ENCODE measurements at places on chromosomes 2 and 18.

- no peak for DNase-seq
These were observed 409.5 kb upstream of the POU3F3 start for GRCh38 chr2:104444392-104444791.

DNA sequence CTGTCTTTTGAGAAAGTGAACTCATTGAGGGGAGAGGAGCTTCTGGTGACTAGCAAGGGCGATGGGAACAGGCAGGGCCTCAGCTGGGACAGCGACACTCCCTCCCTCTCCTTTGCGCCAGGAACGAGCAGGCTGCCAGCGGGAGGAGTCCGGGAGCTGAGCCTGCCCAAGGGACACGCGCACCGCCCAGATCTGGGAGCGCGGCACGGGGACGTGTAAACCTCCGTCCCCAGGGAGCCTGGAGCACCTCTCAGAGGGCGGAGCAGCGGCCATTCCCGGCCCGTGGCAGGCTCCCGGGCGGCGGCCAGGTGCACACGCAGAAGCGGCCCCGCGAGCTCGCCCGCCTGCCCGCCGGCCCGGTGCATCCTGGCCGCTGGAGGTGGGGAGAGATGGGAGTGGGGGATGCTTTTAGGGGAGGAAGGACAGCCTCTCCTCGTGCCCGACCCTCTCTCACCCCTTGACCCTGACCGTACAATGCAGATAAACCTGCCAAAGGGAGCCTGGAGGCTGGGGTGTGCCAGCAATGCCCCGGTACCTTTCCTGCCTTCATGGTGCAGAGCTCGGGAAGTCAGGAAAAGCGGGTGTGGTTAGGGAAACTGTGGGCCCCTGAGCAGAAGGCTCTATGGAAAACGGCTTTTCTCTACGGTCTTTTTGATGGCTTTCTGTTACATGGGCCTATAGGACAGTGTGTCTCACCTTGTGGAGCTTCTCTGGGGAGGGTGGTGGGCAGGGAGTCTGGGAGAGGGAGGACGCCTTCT lies 2.2 kb downstream of the AQP4 start:
- no peak for DNase-seq

GRCh38 chr2:179049546-179050311 lies at the start of gene CCDC141:
Gene CCDC141 (minus strand): TSS chr2:179050137. CDS start chr2:179049941, 196 bp downstream.
- no peak for DNase-seq

- no peak for DNase-seq
These were observed 29.0 kb upstream of the SLC35F6 start for GRCh38 chr2:26735097-26735496.

DNA sequence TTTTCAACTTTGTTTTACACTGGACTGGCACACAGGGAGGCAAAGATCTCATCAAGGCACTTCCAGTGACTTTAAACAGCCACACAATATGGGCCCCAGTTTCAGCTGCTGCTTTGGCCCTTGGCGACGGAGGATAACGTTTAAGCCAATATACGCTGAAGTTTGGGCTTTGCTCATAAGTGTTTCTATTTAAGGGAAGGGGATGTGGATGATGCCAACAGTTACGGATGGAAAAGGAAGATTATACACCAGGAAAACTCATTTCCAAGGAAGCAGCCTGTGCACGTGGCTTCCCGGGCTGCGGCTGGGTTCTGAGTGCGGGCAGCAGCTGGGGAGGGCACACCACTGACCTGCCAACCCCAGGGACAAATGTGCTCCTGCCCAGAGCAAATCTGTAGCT lies 151.1 kb downstream of the SH3BP4 start:
- DNase-seq = no peak

- DNase-seq = no peak
These were observed 123.2 kb downstream of the CABYR start for GRCh38 chr18:24262087-24262486.

GRCh38 chr2:195055996-195056395 lies 601.0 kb upstream of the SLC39A10 start:
- no peak for DNase-seq

DNA sequence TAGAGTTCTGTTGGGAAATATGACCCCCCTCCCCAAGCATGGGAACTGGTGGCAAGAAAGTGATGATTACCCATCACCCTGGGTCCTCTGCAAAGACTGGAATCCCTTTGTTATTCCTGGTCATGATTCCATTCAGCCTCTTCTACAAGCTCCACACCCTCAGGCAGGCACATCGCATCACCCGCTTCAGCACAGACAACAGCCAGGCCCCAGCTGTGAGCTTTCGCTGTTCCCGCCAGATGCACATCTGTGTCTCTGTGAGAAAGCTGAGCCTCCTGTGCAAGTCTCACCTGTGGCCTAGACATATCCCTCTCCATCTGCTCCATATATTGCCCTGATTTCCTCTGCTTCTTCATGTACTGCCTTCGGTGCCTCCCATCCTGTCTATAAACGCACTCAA lies 368.0 kb upstream of the RAB6C start:
- DNase-seq = no peak

GRCh38 chr18:76505614-76506013 lies 10.6 kb upstream of the ZNF516 start:
- DNase-seq = no peak

DNA sequence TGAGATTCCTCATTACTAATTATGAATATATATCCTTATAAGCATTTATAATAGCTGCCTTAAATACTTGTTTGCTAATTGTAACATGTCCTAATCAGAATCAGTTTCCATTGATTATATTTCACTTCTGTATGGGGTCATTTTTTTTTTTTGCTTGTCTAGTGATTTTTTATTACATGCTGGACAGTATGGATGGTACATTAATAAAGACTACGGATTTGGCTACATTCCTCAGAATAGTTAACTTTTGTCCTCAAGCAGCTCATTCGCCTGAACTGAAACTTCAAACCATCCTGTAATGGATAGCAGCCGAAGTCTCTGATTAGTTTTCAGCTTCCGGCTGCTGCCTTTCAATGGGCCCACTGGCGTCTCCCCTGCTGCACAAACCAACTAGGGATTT lies 11.7 kb downstream of the TGIF1 start:
- DNase-seq = no peak

DNA sequence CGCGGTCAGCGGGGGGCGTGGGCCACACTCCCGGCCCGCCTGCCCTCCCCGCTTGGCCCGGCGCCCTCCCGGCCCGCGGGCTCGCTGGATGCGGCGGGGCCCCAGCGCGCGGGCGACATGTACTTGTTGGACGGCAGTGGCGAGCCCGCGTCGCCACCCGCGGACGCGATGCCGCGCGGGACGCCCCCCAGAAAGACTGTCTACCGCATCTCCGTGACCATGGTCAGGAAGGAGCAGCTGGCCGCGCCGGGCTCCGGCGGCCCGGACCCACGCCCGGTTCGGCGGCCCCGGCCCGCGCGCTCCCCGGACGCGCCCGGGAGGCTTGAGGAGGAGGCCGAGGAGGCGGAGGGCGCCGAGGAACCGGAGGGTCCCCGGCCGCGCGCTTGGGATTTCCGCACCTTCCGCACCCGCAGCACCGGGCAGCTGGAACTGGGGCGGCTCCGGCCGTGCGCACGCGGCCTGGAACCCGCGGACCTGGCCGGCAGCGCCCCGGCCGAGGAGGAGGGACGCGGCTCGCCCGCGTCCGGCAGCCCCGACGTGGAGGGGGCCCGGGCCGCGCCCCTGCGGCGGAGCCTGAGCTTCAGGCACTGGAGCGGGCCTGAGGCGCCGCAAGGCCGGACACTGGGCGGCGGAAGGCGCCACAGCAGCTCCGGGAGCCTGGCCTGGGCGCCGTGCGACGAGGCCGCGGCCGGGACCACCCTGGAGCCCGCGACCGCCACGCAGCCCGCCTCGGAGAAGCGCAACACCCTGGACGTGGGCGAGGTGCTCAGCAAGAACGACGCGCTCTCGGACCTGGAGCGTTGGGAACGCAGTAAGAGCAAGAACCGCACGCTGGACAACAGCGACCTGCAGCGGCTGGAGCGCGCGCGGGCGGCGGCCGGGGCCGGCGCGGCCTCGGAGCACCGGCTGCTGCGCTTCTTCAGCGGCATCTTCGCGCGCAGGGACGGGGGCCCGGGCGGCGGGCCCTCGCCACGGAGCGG lies 176.4 kb downstream of the AGAP1 start:
- DNase-seq = no peak

- DNase-seq = no peak
These were observed 98.7 kb downstream of the PLA2R1 start for GRCh38 chr2:159963700-159964099.

GRCh38 chr2:196464311-196464710 lies 175.2 kb upstream of the CCDC150 start:
- no peak for DNase-seq

DNA sequence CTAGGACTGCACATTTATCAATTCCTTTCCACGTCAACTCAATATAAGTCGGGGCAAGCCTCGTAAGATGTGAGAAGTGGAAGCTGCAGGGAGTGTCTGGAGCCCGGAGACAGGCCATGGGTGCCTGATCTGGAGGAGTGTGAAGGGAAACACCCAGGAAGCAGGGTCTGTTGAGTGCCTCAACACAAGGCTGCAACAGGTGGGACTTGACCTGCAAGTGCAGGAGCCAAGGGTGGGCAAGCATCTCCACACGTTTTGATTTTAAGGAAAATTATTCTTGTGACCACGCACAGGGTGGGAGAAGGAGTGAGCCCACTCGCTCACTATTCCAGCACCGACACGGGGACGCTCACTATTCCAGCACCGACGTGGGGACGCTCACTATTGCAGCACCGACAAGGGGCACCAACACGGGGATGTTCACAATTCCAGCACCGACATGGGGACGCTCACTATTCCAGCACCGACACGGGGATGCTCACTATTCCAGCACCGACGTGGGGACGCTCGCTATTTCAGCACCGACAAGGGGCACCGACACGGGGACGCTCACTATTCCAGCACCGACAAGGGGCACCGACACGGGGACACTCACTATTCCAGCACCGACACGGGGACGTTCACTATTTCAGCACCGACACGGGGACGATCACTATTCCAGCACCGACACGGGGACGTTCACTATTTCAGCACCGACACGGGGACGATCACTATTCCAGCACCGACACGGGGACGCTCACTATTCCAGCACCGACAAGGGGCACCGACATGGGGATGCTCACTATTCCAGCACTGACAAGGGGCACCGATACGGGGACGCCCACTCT lies 197.3 kb downstream of the EIPR1 start:
- no peak for DNase-seq

DNA sequence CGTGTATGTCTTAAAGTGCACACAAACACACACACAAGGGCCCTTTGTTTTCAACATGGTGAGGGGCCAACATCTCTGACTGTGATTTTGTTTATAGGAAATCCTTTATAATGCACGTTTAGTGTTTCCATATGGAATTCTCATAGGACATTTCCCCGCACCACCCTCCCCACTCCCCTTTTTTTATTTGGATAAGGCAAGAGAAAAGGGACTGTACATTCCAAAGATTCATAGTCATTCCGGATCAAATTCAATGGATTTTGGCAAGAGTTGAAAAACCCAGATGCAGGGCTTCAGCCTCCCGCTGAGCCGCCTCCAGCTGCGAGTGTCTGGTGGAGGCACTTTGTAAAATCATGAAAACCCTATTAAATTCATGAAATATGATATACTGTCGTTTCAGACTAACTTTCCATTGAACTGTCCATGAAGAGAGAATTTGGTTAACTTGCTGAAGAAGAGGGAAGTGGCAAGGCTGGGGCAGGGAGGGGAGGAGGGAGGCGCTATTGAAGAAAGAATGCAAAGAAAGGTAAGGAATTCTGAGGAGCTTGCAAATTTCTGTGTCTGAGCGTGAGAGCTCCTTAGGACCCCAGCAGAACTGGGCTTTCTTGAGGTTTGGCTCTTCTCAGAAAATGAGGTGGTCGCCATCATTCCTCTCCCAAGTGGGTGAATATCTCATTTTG lies 25.8 kb upstream of the SLC14A2 start:
- DNase-seq = no peak

DNA sequence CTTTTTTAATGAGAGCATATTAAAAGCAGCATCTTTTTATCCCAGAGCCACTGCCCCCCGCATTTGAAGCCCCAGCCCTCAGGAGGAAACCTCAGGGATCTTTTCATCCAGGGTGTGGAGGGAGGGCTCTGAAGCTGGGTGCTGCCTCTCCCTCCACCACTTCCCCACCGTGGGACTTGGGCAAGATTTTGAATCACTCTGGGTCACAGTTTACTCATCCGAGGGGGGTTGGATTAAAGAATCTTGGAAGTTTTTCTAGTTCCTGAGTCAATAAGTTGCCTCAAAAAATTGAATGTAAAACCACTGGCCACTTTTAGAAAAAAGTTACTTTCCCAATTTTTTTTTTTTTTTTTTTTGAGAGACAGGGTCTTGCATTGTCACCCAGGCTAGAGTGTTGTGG lies 62.0 kb upstream of the ANKRD44 start:
- no peak for DNase-seq

DNA sequence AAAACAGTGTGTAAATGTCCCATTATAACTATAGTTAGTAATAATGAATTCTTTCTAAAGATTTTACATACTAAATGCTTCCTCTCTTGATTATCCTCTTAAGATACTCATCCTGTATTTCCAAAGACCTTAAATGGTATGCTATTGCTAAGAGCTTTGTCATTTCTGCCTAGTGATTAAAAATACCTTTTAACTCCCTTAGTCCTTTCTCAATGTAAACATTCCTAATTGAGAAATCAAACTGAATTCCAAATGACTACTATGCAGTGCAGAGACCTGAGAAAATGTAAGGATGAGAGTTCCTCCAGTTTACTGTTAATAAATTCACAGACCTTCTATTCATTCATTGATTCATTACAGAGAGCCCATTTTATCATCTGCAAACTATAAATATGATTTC lies 86.9 kb downstream of the SOS1 start:
- DNase-seq = no peak

DNA sequence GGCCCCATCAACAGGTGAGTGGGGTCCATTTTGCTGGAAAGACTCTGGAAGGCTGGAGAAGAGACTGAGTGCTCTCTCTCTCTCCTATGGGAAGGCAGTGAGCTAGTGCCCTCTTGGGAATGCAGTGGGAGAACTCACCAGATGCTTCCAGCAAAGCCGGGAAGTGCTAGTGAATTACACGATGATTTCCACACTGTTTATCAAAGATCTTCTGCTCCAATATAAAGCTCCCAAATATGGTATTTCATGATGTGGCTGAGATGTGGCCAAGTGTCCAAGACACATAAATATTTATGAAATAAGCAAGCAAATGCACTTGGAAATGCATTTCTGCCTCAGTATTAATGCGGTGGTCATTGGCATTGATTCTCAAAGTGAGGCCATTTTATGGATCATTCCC lies 135.9 kb downstream of the VAPA start:
- no peak for DNase-seq

- no peak for DNase-seq
These were observed 45.5 kb downstream of the FMNL2 start for GRCh38 chr2:152380261-152381055.

- no peak for DNase-seq
These were observed 26.1 kb upstream of the OTOF start for GRCh38 chr2:26504002-26504401.

- DNase-seq = no peak
These were observed 279.8 kb upstream of the NETO1 start for GRCh38 chr18:73147590-73147989.

DNA sequence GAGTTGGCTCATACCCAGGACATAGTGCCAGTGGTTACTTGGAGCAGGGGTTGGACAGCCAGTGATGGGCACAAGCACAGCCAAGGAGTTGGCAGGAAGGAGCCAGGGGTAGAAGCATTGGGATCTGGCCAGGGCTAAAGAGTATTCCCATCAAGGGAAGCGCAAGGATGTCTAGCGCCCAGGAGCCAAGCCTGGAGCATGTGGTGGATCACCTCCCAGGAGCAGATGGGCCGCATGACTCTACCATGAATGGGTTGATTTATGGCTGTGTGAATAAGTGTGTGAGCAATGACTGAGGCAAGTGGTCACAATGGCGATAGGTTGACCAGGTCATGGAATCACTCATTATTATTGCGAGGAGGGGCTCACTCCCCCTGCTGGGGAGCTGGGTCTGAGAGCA lies 111.1 kb downstream of the FHOD3 start:
- no peak for DNase-seq

- no peak for DNase-seq
These were observed 95.7 kb downstream of the TEX51 start for GRCh38 chr2:126994340-126994777.

All from activated CD8-positive, alpha-beta memory T cell treated with anti-CD3 and anti-CD28 coated beads for 1 hour (primary cell).